Dermis microvascular lymphatic vessel endothelial cell (primary cell): ENCODE measurements at places on chromosomes 5 and 9.

DNA sequence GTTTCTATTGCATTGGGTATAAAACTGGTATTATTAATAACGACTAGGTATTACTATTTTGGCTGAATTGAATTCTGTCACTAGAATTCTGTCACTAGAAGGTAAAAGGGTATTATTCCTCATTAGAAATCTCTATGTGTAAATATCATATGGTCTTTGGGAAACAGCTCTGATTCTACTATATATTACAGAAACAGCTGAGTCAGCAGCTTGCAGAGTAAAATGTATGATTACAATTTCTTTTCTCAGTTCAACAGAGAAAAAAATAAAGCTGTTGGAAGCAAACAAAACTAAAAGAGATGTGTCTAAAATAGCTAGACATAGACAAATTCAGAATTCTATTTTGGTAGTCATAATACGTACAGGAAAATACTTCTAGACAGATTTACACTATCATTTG, 48.5 kb downstream of the HAPLN1 start:
- no peak for DNase-seq

GRCh38 chr9:110886832-110887231, 151.4 kb downstream of the LPAR1 start:
- DNase-seq, result no peak

- DNase-seq, result no peak
These were observed 655.2 kb downstream of the PDE4D start for GRCh38 chr5:59238126-59238902.

- DNase-seq, result no peak
These were observed 2.0 kb upstream of the CXXC5 start for GRCh38 chr5:139646111-139646510.

- no peak for DNase-seq
These were observed 46.2 kb upstream of the TUSC1 start for GRCh38 chr9:25724424-25724823.

GRCh38 chr5:97600486-97600885, 417.4 kb upstream of the RIOK2 start:
- DNase-seq, result no peak
